Activated CD8-positive, alpha-beta memory T cell treated with anti-CD3 and anti-CD28 coated beads, Interleukin-2, amount 50 U/mL, for 48 hours (primary cell): ENCODE measurements at places on chromosomes 11 and 22.
A peak's percentile ranks its signal among the peaks of the same experiment; 100 is the strongest.

DNA sequence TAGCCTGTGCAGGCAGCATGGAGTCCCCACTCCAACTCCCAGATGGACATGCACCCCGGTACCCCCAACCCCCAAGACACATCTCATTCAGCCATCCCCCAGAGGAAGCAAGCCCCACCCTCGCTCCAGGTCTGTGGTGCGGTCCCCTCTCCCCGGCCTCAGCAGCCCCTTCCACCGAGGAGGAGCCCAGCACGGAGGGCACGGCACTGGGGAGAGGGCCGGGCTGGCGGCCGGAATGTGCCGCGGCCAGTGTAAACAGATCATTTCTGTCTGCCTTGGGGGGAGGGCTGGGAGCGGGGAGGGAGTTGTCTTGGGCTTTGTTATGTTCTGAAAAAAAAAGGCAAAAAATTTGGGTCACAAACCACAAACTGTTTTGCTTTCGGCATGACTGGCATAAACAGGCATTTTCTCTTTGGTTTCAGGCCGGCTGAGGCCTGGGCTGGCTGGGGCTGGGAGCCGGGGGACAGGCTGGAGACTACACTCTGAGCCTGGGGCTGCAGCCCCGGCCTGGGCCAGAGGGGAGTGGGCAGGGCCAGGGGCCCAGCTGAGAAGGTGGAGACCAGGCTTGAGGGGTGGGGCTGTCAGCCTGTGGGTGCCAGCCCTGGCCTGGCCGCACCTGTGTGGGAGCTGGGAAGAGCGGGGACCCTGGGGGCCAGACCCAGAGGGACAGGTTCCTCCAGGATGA is 16.8 kb downstream of the IGF2 start:
- DNase-seq: no peak

DNA sequence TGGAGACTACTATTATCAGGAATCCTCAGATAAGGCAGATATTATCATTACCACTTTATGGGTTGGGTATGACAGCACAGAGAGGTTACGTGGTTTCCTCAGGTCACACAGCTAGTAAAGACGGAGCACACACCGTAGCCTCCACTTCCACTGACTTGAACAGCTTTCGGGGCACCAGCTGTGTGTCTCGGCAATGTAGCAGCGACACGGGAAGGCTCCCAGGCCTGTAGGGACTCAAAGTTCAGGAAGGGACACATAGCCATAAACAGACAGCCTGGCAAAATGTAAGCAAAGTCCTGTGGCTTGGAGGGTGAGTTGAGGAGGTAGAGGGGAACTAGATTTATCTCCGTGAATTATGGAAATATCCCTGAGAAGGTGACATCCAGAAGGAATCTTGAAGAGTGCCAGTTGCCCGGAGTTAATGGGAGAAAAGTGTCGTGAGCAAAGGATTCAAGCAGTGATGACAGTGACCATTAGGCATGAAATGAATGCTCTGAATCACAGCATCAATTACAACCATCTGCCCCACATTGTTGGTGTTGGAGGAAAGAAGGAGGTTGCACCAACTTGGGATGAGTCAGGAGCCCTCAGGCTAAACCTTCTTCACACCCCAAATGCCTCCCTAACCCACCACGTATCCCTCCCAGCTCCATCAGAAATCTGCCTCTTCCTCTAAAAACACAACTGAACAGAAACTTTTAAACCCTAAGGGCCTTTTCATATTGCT is 106.7 kb upstream of the ASPHD2 start:
- DNase-seq: no peak

DNA sequence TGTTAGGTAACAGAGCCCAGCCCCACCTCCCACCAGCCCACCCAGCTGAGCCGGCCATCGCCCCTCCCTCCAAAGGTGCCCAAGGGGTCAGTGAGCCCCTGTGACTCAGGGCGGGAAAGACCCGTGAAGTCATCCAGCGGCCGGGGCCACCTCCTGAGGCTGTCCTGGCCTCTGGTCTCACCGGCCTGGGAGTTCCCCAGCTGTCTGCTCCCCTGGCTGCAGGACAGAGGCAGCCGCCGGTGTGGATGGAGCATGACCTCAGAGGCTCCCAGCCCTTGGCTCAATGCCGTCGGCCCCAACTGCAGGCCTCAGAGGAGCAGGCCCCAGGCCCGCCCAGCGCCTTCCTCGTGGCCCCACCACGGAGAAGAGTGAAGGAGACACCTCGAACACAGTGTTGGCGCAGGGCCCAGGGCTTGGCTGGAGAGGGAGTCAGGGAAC is 28.7 kb downstream of the RPL3 start:
- DNase-seq: no peak

- DNase-seq: no peak
These were observed 198.8 kb upstream of the KIRREL3 start for GRCh38 chr11:127199306-127199801.

- DNase-seq: no peak
These were observed 44.6 kb upstream of the SPON1 start for GRCh38 chr11:13917904-13918303.

GRCh38 chr22:49726701-49727101 is 101.0 kb downstream of the BRD1 start:
- no peak for DNase-seq

GRCh38 chr22:25818541-25818940 is 76.6 kb downstream of the MYO18B start:
- no peak for DNase-seq

GRCh38 chr22:25002241-25002985 is 49.9 kb downstream of the KIAA1671 start:
- DNase-seq: no peak

- no peak for DNase-seq
These were observed 5.4 kb upstream of the MCAM start for GRCh38 chr11:119322360-119322739.

DNA sequence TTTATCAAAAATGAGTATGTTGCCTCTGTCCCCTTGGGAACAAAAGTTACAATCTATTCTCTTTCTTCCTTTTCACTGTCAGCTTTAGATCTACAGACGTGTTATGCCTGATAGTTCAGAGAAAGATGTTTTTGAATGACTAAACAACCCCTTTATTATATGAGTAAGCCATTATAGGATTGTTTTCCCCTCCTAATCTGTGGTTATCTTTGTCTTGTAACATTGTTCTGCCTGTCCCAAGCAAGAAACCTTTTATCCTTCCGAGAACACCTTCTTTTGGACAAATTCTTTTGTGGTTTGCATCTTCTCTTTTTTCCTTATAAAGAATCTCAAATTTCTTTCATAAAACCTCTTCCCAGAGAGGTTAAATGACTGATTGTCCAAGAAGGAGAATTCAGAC is 208.4 kb downstream of the DDX10 start:
- DNase-seq: no peak

- no peak for DNase-seq
These were observed 42.8 kb downstream of the GLYAT start for GRCh38 chr11:58688789-58689503.

GRCh38 chr11:102292933-102293332 is 24.4 kb upstream of the BIRC3 start:
- DNase-seq: no peak

DNA sequence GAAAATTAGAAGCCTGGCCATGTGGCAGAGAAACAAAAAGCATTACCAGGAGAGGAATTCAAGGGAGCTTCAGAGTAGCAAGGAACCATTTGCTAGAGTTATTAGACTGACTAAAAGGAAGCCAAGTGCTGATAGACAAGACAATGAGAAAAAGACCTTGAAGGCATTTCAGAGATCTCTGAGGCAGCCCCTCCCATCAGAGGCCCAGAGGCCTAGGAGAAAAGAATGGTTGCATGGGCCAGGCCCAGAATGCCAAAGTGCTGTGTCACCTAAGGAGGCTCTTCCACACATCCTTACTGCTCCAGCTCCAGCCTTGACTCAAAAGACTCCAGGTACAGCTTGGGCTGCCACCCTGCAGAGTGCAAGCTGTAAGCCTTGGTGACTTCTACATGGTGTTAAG is 61.8 kb upstream of the POU2AF2 start:
- DNase-seq: no peak

- no peak for DNase-seq
These were observed 129.2 kb downstream of the CACNA1I start for GRCh38 chr22:39699631-39700360.

GRCh38 chr11:65609229-65609628 is 4.8 kb downstream of the MAP3K11 start:
- DNase-seq: no peak

GRCh38 chr11:56474729-56475235 is 1.6 kb upstream of the OR5M3 start:
- no peak for DNase-seq

GRCh38 chr11:116225236-116225635 is 547.6 kb downstream of the BUD13 start:
- no peak for DNase-seq

DNA sequence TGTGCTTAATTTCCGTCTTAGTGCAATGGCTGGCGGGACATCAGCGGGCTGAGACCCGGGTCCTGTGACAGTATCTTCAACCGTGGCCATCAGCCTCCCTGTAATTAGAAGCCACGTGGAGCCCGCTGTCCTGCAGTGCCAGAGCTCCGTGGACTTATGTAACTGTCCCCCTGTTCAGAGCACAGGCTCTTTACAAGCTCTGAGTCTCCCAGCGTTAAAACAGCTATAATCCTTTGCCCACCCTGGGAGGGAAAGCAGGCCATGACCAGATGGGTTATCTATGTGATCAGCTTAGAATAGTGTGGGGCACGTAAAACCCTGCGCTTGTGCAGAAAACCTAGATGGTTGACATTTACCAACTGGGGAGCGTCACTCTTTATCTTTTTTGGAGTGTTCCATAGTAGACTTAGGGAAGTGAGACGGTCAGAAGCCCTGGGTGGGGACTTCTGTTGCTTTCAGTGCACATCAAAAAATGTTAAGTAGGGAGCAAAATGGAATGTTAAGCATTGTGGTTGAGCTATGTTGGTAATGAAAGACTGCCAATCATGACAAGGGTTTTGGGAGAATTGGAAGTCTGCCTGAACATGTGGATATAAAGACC is 103.5 kb upstream of the CADM1 start:
- DNase-seq: no peak

DNA sequence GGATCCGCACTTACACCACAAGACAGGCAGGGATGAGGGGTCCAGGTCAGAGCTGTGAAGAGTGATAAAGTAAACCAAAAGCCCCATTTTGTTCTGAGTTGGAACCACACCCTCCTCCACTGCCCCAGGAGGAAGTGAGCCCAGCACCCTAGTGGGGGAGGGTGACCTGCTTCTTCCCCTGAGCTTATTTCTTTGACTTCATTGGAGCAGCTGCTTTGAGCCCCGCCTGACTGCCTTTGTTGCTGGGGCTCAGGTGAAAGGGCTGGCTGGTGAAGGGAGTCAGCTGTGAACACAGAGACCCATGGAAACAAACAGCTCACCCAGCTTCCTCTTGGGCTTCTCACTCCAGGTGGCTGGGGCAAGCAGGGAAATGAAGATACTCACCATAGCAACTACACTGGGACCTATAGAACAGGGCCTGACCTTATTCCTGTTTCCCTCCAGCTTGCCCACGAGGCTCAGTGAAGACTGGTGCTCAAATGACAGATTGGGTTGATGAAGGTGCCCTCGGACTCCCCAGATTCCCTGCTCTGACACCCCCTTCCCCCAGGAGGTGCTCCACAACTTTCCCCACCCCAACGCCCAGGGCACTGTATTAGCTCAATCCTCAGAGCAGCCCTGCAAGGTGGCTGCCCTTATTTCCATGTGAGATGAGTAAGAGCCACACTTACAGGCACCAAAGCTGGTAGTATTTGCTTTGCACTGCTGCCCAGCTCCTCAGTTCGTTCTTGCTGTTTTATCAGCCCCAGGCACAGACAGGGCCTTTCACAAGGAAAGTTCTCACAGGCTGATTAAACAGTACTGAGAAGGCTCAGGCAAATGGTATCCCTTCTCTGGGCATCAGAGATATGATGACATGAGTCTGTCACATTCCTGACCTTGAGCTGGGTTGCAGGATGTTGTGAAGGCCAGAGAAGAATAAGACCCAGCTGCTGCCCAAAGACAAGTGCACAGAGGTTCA is 2.4 kb downstream of the UCP2 start:
- peak; percentile 80 for DNase-seq

DNA sequence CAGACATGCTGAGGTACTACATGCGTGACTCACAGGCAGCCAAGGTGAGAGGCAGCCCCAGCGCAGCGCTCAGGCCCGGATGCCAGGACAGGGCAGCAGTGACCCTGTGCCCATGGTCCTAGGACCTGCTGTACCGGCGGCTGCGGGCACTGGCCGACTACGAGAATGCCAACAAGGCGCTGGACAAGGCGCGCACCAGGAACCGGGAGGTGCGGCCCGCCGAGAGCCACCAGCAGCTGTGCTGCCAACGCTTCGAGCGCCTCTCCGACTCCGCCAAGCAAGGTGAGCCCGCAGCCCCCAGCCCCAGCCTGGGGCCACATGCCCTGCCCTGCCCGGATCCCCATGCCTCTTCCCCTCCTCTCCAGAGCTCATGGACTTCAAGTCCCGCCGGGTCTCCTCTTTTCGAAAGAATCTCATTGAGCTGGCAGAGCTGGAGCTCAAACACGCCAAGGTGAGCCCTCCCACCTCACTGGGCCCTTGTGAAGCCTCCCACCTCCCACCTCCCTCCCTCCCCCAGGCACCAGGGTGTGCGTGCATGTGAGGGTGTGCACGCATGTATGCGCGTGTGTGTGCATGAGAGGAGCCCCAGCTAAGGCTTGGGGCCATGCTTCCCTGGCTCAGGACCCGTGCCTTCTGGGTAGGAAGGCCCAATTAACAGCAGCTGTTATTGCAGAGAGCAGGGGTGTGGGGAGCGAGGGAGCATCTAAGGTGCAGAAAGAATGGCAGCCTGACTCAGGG is 5.3 kb downstream of the CFL1 start:
- peak; percentile 66 for DNase-seq

DNA sequence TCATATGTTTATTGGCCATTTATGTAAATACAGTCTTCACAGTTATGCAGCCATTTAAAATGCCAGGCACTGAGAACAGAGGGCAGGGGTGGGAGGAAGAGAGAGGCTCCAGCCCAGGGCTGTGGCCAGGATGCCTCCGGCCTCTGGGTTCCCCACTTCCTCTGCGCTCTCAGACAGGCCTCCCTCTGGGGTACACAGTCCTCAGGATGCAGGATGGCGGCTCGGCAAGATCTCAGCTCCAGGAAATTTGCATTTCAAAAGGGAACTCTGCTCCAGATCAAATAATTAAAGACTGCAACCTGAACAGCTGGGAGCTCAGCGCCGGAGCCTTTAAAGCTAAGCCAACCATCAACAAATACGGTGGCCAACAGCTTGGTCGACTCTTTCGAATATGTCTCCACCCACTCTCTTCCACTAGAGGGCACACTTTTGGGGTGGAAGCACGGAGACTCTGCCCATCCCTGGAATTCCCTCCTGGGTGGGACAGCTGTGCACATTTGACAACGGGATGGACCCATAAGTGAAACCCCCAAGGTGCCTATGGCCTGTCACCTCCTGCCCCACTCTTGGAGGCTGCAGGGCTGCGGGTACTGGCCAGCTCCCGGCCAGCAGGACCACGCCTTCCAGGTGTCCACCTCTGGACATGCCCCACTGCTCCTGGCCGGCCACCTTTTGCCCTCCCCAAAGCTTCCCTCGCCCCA is 1044.7 kb downstream of the BRD1 start:
- DNase-seq: no peak

- no peak for DNase-seq
These were observed 176.7 kb upstream of the NCAM1 start for GRCh38 chr11:112784323-112785073.
